Activated T-helper 1 cell treated with anti-CD3 and anti-CD28 coated beads, Interleukin-2, amount 50 U/mL, for 16 hours (primary cell): ENCODE measurements at places on chromosomes 5 and 9.

- no peak for DNase-seq
Measured at GRCh38 chr5:150272531-150272930, 17.0 kb downstream of the CAMK2A start.

- DNase-seq = no peak
Measured at GRCh38 chr5:73199671-73200070, 26.7 kb downstream of the TMEM174 start.

DNA sequence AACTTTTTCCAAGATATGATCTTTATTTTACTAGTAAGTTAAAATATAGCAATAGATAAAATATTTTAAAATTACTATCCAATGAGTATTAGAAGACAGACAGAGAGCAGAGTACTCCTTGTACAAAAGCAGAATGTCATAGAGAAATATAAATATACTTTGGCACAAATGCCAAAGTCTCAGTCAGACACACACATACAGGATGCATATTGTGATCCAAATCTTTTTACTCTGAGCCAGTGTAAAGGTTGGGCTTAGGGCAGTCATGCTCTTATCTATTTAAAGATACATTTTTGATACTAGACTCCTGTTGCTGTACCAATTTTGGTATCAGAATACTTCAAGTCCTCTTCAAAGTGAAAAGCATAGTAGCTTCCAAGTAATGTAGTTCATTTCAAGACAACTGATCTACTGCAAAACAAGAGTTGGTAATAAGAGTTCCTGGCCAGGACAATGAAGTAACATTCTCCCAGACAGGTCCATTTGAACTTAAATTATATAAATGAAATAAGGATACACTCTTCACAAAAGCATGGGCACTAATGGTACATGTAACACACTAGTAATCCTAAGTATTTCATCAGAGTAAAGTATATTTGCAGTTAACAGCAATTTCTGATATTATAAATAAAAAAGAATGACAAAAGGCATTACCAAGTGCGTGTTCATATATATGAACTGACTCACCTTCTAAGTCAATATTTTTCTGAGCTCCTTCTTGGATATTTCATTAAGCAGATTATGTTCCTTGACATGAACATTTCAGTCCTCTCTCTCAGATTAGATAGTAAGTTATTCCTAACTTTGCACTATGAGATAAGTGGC lies 10.5 kb downstream of the PFDN1 start:
- DNase-seq = no peak

DNA sequence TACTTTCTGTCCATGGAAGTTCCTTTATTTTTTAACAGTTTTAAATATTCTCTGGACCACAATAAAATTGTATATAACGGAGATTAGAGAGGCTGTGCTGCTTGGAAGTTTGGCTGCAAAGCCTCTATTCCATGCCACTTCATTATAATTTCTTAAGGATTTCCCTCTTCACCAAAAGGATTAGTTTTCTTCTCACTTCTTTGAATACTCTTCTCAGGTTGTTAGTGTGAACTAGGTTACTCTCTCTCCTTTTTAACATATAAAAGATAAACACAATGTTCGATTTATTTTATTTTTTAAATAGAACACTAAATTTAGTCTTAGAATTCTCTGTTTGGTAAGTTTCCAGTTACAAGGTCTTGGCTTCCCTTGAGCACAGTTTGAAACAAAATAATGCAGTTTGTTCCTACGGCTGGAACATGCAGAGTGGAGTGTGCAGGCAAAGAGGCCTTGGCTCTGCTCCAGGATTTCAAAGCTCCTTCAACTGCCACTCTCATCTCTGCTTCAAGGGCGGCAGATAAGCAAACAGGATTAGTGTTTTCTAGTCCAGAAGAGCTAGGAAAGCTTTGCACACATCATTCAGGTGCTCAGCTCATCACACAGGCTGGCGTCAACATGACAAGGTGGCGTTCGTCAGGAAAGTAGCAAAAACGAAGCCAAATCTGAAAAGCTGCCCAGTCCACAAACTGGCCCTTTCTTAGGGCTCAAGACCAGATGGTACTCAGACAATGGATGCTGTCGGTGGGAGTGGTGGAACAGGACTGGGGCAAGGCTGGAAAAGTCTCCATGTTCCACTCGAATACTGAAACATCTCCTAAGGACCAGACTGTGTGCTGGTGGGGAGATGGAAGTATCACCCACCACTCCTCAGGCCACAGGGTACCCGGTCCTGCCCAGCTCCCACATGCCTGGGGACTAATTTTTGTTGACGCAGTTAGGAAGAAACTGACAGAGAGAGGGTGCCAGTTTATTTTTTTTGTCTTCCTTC lies 286.6 kb downstream of the CRB2 start:
- DNase-seq = no peak

- DNase-seq = no peak
Measured at GRCh38 chr5:135739383-135739981, 95.0 kb upstream of the SLC25A48 start.

DNA sequence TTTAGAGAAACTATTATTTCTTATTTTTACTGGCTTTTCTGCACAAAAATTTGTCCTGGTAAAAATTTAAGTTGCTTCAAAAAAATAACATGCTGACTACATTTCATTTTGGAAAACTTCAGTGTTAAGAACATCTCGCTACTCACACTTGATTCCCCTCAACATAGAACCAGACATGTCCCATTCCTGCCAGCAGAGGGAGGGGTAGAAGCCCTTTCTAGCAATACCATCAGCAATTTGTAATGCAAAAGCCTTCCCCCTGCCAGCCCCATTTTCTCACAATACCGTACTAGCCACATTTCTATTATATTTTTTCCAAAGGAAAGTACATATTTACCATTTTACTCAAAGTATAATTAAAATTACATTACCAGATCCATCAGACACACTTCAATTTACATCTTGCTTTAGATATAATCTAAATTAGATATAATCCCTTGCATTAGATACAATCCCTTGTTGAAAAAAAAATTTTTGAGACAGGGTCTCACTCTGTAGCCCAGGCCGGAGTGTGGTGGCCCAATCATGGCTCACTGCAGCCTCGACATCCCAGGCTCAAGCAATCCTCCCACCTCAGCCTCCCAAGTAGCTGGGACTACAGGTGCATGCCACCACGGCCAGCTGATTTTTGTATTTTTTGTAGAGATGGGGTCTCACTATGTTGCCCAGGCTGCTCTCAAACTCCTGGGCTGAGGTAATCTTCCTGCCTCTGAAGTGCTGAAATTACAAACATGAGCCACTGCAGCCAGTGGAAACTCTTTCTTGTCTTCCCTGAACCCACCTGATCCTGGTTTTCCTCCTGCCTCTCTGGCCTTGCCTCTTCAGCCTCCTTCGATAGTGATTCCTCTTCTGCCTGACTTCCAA lies 39.6 kb upstream of the IDNK start:
- DNase-seq = no peak

DNA sequence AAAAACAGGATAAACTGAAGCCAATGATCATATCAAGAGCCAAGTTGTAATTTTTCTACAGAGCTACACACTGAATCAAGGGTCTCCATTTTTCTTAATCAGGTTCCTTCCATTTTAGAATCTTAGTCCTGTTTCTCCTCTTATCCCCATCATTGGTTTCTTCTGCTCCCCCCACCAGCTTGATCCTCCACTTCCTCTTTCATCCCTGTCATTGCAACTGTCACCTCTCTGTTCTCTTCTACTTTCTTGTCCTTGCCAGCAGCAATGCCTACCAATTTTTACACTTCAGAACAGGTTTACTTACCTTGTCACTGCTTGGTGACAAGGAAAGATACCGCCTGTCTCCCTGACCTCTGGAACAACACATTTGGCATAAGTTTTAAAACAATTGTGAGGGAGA lies 97.3 kb downstream of the CFAP90 start:
- no peak for DNase-seq

- DNase-seq = no peak
Measured at GRCh38 chr9:127027694-127028093, 94.7 kb downstream of the ANGPTL2 start.

- DNase-seq = no peak
Measured at GRCh38 chr5:11075035-11075805, 314.2 kb upstream of the DAP start.

DNA sequence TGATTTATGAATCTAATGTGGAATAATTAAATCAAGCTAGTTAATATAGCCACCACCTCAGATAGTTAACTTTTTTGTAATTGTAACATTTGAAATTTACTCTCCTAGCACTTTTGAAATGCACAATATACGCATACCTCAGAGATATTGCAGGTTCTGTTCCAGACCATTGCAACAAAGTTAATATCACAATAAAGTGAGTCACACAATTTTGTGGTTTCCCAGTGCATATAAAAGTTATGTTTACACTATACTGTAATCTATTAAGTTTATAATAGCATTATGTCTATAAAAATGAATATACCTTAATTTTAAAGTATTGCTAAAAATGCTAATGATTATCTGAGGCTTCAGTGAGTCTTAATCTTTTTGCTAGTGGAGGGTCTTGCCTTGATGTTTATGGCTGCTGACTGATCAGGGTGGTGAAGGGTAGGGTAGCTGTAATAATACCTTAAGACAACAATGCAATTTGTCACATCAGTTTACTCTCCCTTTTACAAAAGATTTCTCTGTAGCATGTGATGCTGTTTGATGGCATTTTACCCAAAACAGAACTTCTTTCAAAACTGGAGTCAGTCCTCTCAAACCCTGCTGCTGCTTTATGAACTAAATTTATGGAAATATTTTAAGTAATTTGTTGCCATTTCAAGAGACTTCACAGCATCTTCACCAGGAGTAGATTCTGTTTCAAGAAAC lies 235.1 kb upstream of the ADAMTSL1 start:
- no peak for DNase-seq

- no peak for DNase-seq
Measured at GRCh38 chr9:81374459-81375186, 314.7 kb downstream of the TLE1 start.

DNA sequence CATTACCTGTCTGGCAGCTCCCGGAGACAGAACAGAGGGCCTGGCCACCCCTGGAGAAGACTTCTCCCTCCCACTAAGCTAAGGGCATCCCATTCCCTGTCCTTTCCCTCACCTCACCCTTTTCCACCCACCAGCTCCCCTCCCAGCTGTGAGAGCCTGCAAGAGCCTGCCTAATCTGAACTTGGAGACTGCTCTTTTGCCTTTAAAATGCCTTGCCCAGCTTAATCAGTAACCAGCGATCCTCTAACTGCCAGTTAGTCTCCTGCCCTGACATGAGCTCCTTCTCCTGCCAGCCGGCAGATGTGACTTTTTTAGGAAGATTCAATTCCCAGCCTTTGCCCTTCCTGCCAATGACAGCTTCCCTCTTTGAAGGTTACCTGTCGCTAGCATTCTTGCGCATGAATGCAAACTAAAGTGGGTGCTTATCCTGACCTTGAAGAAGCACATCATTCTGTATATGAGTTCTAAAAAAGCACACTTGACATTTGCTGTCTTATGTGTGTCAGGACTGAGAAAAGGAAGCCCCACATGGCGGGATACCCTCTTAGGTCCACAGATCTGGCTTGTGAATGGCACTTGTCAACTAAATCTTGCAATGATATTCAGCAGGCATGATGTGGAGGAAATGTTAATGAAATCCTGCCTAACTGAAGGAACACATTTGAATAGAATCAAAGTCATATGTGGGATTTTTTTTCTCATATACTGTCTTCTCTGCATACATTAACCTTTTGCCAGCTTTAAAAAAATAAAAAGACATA lies 411.2 kb upstream of the SLC30A5 start:
- DNase-seq = no peak

- no peak for DNase-seq
Measured at GRCh38 chr5:56306433-56307150, 73.5 kb upstream of the ANKRD55 start.

GRCh38 chr9:109403116-109403515 lies 82.3 kb upstream of the EPB41L4B start:
- DNase-seq = no peak

- no peak for DNase-seq
Measured at GRCh38 chr9:111038331-111039230, at the start of gene LPAR1. Gene LPAR1, minus strand, starts transcription at chr9:111038470. Its CDS starts 66,353 bp downstream, at chr9:110972117.

DNA sequence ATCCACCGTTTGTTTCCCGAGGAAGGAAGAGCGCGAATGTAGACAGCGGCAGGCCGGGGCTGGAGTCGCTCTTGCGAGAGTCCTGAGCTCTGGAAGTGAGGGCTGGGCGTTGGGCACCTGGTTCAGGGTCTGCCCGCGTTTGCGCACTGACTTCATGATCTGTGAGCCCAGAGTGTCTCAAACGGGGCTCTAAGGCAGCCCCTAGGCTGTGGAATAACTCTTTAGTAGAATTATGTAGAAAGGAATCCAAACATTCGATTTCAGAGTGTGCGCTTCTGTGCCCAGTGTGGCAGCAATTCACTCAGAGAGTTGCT lies 478 bp upstream of the GGTA1 start:
- DNase-seq = no peak

DNA sequence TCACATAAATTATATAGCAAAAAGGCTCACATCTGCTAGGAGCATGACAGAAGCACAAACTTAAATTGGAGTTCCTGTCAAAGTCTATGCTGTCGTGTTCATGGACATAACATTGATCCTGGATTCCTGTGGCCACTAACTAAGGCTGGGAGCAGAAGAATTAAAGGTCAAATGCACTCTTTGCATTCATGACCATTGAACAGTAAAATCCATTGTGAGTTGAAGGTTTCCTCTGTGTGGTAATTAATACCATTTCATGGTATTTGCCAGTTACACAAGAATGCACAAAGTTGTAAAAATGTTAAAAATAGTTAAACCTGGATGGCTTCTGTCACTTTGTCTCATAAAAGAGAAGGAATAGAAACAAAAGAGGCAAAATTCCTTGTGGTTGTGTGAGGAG lies 242.6 kb downstream of the NPR3 start:
- DNase-seq = no peak

GRCh38 chr5:64530076-64530475 lies 24.3 kb downstream of the RGS7BP start:
- no peak for DNase-seq

- DNase-seq = no peak
Measured at GRCh38 chr5:169168280-169168679, 132.7 kb downstream of the SLIT3 start.

- DNase-seq = no peak
Measured at GRCh38 chr5:116645627-116646026, 71.0 kb upstream of the SEMA6A start.

DNA sequence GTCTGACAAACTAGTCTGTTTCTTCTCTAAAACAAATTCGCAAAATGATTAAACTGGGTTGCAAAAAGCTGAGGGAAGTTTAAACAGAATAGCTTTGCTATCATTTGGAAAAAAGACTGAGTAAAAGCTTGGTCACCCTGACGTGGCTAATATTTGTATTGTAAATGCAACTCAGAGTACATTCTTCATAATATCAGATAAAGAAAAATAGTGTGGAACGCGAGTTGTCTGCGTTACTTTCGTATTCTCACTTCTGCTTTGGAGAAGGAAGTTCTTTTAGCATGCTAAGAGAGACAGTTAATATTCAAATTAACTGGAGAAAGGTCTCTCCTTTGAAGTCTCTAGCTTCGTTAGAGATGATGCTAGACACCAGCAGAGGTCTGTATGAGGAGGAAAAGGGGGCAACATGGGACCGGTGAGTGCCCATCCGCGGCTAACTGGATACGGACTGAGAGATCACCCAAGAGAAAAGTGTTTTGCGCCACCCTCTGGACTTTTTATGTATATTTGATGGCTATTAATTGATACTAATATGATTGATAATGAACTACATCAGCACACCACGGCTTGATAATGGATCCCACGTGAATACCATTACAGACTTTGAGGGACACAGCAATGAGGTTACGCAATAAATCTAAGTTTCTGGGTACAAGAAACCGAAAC lies 2.9 kb upstream of the CNTRL start:
- DNase-seq = no peak

GRCh38 chr9:16598316-16598715 lies 272.2 kb downstream of the BNC2 start:
- DNase-seq = no peak
